Dermis microvascular lymphatic vessel endothelial cell (primary cell): ENCODE measurements at places on chromosomes 1 and 21. TPM values are rescaled to one million over a fixed set of nuclear protein-coding genes. Genes with fewer than 3 reads are reported as not detected.

- no peak for DNase-seq
These were observed 148.4 kb downstream of the TOMM20 start for GRCh38 chr1:234980291-234980644.

- DNase-seq, result peak; percentile 45
These were observed 16.3 kb upstream of the ACKR1 start for GRCh38 chr1:159188375-159188788.

- DNase-seq, result no peak
These were observed 24.8 kb downstream of the PGM1 start for GRCh38 chr1:63618011-63618410.

GRCh38 chr1:42418516-42418915 lies 37.3 kb downstream of the ZMYND12 start:
- no peak for DNase-seq

DNA sequence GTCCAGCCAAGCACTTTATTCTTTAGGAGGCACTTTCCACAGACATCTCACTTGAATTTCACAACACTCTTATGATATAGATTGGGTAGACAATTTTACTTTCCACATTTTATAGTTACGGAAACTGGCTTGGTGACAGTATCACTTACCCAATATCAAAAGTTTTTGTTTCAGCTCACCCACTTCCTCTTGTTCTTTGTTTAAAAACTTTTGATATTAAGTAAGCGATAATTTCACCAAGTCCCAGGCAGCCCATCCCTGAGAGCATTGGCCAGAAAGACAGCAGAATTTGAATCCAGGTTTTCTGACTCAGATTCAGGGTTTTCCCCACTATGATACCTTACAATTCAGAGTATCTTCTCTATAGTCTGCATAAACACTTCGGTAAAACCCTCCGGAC lies 60.0 kb downstream of the LRIG2 start:
- DNase-seq, result no peak

GRCh38 chr1:42950116-42950481 lies 8.6 kb downstream of the SLC2A1 start:
- DNase-seq, result no peak

DNA sequence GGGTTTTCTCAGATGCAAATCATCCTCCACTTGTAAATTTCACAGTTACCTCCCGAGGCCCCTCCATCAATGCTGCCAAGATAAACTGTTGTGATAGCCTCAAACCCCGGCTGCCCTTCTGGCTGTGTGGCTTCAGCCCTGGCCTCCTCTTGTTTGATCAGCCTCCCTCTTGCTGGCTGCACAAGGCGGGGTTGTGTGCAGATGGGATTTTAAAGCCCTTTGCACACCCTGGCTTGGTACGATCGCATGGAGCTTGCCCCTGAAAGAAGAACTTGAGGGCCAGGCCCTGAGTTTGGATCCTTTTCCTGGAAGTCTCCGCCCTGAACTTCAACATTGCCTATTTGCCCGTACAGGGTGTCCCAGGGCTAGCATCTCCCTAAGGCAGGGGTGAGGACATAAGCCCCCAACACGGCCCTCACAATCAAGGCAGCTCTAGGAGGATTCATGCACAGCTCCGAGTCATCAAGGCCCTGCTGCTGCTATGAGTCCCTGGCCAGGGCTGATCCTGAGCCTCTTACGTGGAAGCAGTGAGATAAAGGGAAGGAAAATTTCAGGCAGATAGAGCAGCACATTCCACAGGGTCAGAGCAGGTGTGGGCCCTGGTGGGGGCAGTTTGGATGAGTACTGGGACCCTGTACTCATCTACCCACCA lies 181.2 kb upstream of the VAMP3 start:
- no peak for DNase-seq

GRCh38 chr1:166368030-166368429 lies 201.2 kb upstream of the FAM78B start:
- DNase-seq, result no peak

DNA sequence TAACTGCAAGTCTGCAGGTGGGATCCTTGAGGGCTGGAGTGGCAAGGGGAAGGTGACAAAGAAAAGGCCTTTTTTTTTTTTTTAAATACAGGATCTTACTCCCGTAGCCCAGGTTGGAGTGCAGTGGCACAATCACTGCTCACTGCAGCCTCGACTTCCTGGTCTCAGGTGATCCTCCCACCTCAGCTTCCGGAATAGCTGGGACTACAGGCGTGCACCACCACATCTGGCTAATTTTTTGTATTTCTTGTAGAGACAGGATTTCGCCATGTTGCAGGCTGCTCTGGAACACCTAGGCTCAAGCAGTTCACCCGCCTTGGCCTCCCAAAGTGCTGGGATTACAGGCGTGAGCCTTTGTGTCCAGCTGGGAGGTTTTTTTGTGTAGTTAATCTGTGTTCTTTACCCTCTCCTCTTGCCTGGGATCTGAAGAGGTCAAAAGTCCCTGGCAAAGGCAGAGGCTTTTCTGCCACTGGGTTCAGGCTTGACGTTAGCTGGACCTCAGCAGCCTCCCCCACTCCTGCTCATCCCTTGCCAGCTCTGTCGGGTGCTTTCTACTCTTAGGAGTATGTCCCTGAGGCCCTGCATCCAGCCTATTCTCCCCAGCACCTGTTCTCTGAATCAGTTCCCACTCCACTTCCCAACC lies 5.2 kb downstream of the IL6R start:
- no peak for DNase-seq

- DNase-seq, result no peak
These were observed 142.2 kb downstream of the PAPPA2 start for GRCh38 chr1:176605176-176605575.

DNA sequence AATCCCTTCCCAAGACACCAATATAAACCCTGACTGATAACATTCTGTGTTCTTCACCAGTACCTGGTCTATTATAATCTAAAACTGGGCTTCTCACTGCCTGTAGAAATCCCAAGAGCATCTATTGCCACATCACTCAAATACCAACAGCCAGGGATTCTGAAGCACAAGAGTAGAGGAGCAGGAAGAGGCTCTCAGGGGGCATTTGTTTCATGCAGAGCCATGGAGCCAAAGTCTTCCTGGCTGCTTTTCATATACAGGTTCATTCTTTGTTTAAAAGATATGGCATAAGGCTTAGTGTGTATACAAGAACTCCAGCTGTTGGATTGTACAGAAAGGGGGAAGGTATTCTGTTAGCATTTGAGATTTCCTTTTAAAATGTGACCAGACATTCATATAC lies 38.2 kb upstream of the USH2A start:
- DNase-seq, result no peak

DNA sequence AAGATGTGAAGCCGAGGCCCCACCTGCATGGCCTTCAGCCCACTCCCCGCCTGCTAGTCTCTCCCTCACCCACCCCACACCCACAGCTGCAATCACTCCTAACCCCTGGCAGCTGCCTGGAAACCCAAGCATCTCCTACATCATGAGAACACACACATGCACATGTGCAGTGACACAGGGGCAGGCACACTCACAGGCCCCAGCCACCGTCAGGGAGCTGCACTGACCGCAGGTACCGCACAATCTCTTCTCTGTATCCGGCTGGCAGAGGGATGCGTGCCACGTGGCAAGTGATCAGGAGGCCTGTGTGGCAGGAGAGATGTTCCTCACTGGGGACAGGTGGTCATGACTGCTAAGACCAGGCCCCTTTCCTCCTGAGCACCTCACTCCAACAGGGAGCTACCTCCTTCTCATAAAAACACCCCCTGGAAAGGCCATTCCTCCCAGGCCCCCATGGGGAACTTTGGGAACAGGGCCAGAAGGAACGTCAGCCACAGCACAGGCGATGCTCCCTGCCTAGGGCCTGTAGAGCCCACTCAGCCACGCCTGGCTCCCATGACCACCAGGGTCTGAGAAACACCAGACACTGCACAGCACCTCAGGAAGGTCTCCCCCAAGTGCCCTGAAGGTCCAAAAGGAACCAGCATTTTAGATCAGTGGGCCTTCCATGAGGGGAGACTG lies 6.0 kb downstream of the LSS start:
- DNase-seq, result no peak

GRCh38 chr1:118890851-118891384 lies 97.2 kb downstream of the TBX15 start:
- DNase-seq, result no peak

- DNase-seq, result no peak
These were observed 82.8 kb upstream of the C1orf87 start for GRCh38 chr1:60156371-60156770.

The PPIAL4G gene
- total RNA-seq, result not detected in 2 replicates

The PKP1 gene
- under 0.01 TPM in 2 replicates for total RNA-seq

The DYRK1A gene
- total RNA-seq, result 48.3 and 63.5 TPM in 2 replicates

The HAO2 gene
- under 0.01 TPM in 1 of 2 replicates, not detected in the other for total RNA-seq

The LAMC1 gene
- 337 and 395 TPM in 2 replicates for total RNA-seq
